ENCODE measurements at places on chromosomes 7 and 10.

DNA sequence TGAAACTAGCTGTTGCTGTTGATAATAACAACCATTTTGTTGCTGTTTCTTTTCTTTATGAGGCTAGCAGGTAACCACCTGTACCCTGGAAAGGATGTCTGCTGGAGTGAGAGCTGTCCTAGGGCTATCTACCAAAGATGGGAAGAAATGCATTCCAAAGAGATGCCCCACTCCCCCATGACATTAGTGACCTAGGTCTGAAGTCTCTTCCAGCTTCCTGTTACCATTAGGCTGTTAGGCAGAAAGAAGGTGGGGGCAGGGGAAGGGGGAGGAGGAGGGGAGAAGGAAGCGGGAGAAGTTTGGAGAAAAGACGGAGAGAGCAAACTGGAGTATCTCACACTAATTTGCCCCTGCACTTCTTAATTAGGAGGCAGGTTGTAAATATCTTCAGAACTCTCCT, 118.5 kb downstream of the ABLIM1 start:
- no peak for DNase-seq

DNA sequence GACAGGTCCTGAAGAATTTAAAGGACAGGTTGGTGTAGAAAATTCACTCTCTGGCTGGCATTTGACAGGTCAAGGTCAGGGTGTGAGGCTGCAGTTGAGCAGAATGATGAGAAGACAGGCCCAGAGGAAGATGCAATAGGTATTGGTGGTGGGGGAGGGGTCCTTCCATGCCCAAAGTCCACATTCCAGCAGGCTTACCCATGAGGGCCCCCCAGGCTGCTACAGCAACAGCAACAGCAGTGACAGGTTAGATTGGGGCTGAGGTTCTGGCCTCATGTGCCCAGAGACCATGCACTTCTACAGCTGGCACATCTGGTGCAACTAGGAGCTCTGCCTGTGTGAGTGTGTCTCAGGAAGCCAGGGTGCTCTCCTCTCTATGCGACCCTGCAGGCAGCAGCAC, 223.5 kb upstream of the GHITM start:
- no peak for DNase-seq

DNA sequence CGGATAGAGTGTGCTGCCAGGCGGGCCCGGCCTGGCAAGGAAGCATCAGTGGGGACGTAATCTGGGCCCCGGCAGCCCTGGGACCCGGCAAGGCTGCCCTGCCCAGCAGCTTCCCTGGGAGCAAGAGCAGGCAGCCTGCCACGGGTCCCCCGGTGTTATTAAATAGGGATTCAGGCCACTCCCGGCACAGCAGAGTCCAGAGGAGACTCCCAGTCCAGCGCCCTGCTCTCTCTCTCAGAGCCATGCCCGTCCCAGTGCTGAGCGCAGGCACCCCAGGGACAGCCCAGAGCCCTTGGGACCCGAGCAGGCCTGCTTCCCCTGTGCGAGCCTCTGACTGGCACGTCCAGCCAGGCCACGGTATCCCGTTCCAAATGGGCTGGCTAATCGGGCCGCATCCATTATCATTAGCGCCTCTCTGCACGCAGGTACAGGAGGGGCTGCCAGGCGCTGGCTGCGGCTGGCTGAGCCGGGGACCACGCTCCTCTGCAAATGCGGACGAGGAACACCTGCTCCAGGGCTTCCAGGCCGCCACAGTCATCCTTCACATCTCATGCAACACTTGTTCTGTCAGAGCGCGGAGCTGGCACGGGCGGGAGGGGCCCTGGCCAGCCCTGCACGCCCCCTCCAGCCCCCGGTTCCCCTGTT, 344.2 kb upstream of the MKI67 start:
- DNase-seq: no peak

DNA sequence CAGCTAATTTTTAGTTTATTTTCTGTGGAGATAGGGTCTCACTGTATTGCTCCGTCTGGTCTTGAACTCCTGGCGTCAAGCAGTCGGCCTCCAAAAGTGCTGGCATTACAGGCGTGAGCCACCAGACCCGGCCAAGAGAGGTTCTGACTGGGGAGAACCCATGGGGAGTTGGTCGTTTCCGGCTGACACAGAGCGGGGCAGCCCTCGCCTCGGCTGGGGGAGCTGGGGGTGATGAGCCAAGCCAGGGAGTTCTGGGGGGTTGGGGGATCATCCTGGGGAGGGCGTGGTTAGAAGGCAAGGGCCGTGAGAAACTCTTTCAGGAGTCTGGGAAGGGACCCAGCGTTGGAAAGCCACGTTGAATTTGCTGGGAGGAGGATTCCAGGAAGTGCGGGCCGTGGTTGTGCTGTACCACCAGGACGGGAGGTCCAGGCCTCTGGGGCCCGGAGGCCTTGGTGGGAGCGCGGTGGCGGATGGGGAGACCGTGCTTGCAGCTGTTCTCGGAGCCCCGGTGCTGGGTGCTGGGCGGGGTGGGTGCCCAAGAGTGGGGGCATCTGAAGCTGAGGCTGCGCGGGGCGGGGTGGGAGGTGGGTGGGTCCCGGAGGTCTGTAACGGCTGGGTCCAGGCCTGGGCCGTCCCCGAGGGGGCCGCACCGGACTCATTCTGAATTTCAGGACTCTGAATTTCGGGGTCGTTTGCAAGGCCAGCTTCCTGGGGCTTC, 8.4 kb upstream of the ZNF853 start:
- no peak for DNase-seq

DNA sequence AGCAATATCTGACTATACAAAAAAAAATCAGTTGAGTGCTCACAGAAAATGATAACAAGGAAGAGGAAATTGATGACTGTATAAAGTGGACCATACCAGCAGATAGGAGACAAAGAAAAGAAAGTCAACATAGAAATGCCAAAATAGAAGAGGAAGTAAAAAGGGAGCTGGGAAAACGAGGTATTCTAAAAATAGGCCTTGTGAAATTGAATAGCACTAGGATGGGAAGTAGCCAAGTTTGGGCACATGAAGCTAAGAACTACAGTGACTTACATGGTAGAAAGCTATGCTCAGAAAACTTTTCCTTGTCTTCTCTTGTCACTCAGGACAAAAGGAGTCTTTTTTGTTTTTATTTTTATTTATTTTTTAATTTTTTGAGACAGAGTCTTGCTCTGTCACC, 76.2 kb upstream of the APBB1IP start:
- DNase-seq: no peak

DNA sequence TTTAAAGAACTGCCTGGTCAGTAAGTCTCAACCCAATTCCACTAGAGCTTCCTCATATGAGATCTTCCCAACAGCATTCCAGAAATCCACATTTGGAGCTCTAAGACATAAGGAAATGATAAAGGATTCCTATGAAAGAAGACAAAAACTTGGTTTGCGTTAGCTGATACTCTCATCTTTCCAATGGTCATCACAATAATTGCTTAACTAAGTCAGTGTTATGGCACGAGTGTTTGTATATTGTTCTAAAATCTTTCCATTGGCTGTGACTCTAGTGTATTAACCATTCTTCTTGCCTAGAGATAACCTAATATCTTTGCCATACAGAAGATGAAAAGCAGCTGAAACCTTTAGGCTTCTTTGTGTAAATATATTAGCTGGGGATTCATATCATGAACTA, 289.0 kb downstream of the SNX13 start:
- DNase-seq: no peak

DNA sequence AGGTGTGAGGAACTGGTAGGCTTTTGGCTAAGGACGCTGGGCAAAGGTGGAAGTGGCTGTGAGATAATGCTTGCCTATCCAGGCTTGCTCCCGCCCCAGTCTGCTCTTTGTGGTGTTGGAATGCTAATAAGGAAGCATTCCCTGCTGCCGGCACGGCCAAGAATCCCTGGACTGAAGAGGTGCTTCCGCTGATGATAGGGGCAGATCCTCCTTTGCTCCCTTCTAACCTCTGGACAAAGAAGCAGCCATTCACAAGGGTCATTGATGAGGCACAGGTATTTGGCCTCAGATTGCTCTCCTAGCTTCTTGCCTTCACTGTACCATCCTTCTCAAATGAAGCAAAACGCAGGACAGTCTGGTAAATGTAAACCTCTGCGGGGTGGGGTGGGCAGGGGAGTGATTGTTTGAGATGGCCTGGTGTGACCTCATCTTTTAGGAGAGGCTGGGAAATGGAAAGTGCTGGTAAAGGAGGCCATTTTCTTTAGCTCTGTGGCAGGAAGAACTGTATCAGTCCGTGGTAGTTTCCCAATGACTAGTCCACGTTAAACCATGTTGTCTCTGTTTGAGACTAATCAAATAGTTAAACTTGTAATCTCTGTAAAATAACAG, 1.7 kb downstream of the PGAM1 start:
- DNase-seq: peak; percentile 48

- no peak for DNase-seq
Measured at GRCh38 chr10:13095094-13095493, 4.9 kb upstream of the OPTN start.

DNA sequence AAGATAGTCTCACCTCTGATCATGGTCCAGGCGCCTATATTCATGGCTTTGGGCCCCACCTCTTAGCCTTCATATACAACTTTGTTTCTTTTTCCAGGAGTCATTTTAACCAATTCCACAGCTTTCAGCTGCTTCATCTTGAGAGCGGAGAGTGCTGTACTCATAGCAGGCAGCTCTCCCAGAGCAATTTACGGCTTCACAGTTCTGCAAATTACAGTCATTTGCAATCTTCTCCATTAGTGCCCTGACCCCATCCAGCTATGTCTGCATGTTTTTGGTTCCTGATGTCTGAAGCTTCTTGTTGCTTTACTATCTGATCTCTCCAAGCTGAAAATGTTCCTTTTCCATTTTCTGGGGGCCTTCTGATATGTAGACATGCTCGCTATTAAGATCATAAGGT, 18.0 kb upstream of the MEST start:
- DNase-seq: no peak

- DNase-seq: no peak
Measured at GRCh38 chr7:43914795-43915194, 8.4 kb upstream of the URGCP start.

DNA sequence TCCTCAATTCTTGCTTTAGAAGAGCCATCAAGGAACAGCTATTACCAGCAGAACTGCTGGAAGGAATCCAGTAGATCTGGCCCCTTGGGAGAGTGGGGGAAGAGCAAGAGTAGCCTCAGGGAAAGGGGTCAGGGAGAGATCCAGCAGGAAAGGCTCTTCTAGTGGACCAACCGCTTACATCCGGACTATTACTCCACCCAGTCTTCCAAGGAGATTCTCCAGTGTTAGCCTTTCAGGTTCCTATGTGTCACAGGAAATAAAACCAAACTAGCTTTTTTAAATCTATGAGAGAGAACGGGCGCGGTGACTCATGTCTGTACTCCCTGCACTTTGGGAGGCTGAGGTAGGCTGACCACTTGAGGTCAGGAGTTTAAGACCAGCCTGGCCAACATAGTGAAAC, 34.3 kb downstream of the TET1 start:
- DNase-seq: peak; percentile 90
